Fibroblast of skin of left biceps (primary cell): ENCODE measurements at places on chromosomes 12 and 14.
A peak's percentile ranks its signal among the peaks of the same experiment; 100 is the strongest.

GRCh38 chr12:75554556-75554880, 43.1 kb upstream of the KRR1 start:
- no peak for DNase-seq

DNA sequence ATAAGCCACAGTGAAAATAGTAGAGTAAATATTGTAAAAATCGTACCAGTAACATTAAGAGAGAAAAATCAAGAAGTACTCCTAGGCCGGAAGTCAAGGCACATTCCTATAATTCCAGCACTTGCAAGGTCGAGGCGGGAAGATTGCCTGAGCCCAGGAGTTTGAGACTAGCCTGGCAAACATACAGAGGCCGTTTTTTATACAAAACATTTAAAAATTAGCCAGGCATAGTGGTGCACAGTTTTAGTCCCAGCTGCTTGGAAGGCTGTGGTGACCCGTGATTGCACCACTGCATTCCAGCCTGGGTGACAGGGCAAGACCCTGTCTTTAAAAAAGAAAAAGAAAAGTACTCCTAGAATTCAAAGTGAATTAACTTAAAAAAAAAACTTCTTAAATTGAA, 341.8 kb downstream of the C12orf50 start:
- DNase-seq, result peak; percentile 11

DNA sequence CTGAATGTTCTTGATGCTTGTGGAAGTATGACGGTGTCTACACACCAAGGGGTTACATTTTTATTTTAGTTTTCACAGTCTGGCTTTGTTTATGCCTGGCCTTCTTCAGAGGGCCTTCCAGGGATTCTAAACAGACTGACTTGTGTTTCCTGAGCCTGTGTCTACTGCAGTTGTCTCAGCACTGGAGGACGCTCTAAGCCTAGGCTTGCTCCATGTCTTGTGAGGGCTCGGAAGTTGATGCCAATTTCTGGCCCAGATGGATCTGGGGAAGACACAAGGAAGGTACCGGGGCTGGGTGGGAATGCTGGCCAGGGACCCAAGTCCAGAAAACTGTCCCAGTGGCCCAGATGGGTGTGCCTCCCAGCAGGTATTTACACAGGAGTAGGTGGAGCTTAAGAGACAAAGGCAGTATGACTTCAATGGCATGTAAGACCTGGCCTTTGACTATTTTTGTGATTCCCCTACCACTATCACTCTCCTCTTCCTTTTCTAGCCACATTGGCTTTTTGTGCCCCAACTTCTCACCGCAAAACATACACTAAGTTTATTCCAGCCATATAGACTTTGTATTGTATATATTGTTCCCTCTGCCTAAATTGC, 56.9 kb downstream of the GPR137C start:
- DNase-seq, result no peak

DNA sequence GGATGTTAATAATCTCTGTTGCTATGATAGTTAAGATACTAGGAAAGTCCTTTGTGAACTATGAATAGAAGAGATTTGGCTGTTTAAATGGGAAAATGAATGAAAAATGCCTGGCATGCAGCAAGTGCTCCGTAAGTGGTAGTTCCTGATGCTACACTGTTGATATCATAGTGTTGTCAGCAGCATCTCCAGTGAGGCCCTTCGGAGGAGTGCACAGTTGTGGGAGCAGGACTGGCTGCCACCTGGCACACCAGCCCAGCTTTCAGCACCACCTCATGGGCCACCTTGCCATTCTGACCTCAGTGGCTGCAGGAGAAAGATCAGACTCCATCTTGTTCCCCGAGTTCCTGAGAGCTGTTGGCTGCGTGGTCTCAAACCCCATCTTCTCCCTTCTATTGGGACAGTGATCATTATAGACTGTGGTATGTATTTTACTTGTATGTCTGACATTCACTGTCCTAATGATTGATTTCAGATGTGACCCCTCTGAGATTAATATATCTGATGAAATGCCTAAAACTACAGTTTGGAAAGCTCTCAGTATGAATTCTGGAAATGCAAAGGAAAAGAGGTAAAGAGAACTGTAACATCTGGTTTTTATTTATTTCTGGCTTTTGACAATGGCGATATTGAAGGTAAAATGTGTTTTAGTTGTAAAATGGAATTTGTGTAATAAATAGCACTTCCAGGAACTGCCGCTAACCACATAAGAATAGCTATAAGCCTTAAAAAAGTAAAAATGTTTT, 80.9 kb downstream of the SLC4A8 start:
- DNase-seq, result peak; percentile 46

- no peak for DNase-seq
Observed at GRCh38 chr12:81381951-81382350, 304.1 kb downstream of the ACSS3 start.

- no peak for DNase-seq
Observed at GRCh38 chr14:55701638-55702037, 121.6 kb downstream of the KTN1 start.

DNA sequence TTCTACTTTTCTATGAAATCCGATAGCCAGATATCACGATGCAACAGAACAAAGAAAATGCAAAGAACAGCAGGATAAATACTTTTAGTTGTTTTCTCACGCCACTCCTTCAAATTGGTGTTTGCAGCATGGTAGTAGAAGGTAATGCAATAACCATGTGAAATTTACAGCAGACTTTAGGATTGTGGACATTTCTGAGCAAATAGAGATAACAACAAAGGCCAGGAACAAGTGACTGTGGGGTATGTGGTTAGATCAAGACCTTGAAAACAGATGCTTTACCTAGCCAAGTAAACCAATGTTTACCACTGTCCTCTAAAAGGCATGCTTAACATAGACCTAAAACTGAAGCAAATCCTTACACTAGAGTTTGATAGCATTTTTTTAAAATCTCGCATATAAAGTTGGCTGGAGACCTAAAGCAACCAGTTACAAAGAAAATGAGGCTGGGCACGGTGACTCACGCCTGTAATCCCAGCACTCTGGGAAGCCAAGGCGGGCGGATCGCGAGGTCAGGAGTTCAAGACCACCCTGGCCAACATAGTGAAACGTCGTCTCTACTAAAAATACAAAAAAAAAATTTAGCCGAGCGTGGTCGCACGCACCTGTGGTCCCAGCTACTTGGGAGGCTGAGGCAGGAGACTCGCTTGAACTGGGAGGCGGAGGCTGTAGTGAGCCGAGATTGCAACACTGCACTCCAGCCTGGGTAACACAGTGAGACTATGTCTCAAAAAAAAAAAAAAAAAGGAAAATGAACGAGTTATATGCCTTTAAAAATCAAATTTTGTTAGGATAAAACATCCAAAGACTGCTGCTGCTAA, 123.2 kb upstream of the FOXN3 start:
- DNase-seq, result no peak

- DNase-seq, result no peak
Observed at GRCh38 chr12:64706857-64707256, 52.3 kb downstream of the GNS start.
